ENCODE measurements at places on chromosomes 2 and 18.
A peak's percentile ranks its signal among the peaks of the same experiment; 100 is the strongest.

GRCh38 chr18:21682371-21683051, 22.1 kb downstream of the ABHD3 start:
- DNase-seq = peak; percentile 78

DNA sequence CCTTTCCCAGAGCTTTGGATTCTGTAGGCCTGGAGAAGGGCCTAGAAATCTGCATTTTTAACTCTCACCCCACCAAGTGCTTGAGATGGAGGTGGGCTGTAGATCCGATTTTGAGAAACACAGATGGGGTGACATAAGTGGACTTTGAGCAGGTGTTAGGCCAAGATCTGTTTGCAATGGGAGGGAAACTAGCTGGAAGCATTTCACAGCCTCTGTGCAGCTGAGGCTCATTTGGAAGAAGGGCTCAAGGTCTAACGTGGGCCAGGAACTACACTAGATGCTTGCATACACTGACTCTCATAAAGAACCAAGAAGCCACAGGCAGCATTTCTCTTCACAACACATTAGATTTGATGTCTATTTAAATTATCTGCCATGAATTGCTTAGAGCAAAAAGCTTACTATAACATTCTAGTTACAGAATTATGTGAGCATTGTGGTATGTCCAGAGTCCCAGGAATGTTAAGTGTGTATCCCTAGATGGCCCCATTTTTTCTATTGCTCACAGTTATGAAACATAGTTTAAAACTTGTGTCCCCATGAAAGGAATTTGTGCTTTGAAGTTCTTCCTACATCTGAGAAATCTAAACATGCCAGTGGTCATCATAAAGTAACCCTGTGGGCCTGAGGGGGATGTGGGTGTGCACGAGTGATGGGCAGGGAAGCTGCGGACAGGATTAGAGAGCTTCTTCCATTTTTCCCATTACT, 77.2 kb downstream of the CD28 start:
- no peak for DNase-seq

DNA sequence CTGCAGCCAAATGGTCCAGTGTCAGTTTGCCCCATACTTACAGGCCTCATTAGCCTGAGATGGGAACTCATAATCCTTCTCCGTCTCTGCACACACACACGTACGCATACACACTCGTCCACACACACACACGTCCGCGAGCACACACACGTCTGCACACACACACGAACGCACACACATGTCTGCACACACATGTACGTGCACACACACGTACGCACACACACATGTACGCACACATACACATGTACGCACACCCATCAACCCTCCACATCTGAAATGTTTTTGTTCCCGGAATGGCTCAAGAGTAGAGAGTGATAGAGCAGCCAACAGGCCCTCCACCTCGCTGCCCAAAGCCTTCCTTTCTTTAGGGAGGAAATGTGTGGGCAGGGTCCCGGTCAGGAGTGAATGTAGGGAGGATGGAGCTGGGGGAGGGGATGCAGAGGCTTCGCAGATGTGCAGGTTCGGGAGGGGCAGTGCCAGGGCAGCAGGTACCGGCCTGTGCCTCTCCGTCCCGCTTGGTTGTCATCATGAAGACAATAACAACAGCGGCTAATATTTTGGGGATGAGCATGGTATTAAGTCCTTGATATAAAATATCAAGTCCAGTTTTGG, 52.7 kb downstream of the PTGR3 start:
- no peak for DNase-seq

GRCh38 chr2:29010946-29011345, 29.8 kb downstream of the TOGARAM2 start:
- peak; percentile 84 for DNase-seq

GRCh38 chr18:62713651-62714247, 1.6 kb upstream of the PHLPP1 start:
- DNase-seq = no peak

DNA sequence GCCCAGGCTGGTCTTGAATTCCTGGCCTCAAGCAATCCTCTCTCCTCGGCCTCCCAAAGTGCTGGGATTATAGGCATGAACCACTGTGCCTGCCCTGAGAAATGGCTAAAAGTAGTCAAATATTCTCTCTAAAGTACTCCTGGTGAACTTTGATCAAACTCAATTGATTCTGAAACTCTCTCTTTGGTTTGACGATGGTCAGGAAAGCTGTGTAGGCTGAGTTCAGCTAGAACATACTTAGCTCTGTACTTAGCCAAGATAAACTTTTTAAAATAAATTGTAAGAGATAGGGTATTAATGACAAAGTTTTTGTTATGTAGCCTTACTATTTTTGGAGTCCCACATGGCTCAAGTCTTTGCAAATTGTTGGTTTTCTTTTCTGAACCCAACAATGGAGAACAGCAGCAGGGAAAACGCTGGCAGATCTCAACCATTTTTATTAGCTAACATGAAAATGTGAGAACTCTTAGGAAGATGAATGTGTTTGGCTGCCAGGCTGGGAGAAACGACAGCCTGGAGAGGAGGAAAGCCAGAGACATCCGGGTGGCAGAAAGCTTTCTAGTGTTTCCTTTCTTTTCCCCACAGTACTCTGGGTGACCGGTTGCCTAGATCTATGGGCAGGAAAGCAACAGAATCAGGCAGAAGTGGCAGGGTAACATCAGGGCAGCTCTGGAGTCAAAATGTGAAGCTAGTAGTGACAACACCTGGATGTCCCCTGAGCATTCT, 193.0 kb upstream of the LHCGR start:
- DNase-seq = no peak

DNA sequence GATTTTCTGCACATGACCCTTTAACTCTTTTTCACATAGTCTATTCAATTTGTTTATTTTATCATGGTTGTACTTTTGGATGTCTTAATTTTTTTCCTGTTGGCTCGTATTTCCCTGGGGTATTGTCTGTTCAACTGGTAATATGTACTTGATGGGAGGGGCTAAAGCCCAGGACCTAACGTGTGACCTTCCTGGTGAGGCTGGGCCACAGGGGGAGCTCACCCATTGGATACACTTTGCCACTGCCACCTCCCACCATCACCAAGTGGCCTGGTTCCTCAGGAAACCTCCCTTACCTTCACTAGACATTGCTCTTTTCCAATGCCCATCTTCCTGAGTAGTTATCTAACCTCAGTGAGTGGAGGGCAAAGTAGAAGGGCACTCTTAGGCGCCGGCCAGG, 143.9 kb upstream of the LTBP1 start:
- DNase-seq = no peak

GRCh38 chr18:50917021-50917420, 38.1 kb downstream of the ME2 start:
- no peak for DNase-seq

GRCh38 chr18:78970774-78971333, 8.8 kb upstream of the SALL3 start:
- DNase-seq = no peak

GRCh38 chr2:73163483-73164367, 38.6 kb upstream of the NOTO start:
- DNase-seq = peak; percentile 74

GRCh38 chr2:24816884-24817283, 23.7 kb downstream of the CENPO start:
- no peak for DNase-seq

GRCh38 chr2:166297951-166298350, 77.8 kb downstream of the SCN9A start:
- no peak for DNase-seq

- DNase-seq = no peak
Measured at GRCh38 chr2:98598781-98599428, 9.4 kb downstream of the COA5 start.

- no peak for DNase-seq
Measured at GRCh38 chr2:223894009-223894408, 51.1 kb downstream of the WDFY1 start.

- no peak for DNase-seq
Measured at GRCh38 chr2:179460181-179460929, 195.7 kb upstream of the SESTD1 start.

DNA sequence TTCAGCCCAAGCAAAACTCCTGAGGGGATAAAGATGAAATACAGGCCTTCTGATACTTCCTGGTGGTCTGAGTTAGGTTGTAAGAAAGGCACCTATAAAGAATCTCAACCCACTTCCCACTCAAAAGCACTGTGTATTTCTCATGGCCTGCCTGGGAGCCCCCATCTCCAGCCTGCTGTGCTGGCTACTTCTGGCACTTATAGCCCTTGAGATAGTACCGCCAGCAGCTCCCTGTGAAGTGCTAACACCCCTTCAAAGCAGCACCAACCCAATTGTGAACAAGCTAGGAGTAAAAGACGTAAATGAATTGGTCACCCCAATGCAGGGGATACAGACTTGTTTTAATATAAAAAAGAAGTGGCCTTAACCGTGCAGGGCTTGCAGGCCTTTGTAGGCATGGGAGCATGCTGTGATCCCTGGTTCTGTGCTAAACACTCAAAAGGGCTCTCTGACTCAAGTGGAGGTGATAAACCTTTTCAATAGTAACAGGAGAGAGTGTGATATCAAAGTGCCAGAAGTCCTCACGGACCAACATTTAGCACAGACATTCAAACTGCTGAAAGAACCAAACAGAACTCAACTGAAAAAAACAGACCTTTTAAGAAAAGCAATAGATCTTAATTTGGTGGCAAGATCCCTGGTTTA, 80.8 kb downstream of the RTN4 start:
- DNase-seq = no peak

DNA sequence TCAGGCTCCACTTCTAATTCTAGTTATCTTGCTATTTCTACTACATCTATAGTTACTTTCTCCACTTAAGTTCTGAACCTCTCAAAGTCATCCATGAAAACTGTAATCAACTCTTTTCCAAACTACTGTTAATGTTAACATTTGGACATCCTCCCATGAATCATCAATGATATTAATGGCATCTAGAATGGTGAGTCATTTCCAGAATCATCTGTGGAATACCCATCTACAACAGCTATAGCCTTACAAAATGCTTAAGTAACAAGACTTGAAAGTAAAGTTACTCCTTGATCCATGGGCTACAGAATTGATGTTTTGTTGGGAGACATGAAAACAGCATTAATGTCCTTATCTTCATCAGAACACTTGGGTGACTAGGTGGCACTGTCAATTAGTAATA, 35.4 kb downstream of the BARD1 start:
- no peak for DNase-seq

GRCh38 chr2:229371086-229371485, 100.0 kb upstream of the PID1 start:
- no peak for DNase-seq

GRCh38 chr2:132651115-132652045, 18.6 kb downstream of the LYPD1 start:
- DNase-seq = no peak

GRCh38 chr18:36849288-36850006, 20.5 kb downstream of the KIAA1328 start:
- DNase-seq = no peak

Data from CD8-positive, alpha-beta T cell (primary cell).